ENCODE measurements at places on chromosomes 2 and 18. TPM values are rescaled to one million over a fixed set of nuclear protein-coding genes. Genes with fewer than 3 reads are reported as not detected.

DNA sequence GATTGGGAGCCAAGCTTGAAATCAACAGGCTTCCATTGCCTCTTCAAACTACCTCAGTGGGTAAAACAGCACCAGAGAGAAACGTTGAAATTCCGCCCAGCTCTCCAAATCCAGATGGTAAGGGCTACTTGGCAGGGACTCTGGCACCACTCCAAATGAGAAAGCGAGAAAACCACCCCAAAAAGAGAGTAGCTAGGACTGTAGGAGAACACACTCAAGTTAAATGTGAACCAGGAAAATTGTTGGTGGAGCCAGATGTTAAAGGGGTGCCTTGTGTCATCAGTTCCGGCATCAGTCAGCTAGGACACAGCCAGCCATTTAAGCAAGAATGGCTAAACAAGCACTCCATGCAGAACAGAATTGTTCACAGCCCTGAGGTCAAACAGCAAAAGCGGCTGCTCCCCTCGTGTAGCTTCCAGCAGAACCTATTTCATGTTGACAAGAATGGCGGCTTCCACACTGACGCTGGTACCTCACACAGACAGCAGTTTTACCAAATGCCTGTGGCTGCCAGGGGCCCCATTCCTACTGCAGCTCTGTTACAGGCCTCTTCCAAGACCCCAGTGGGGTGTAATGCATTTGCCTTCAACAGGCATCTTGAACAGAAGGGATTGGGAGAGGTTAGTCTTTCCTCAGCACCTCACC, 167.3 kb downstream of the ASXL3 start:
- DNase-seq, result no peak

GRCh38 chr18:31573051-31573450, 18.6 kb upstream of the TTR start:
- DNase-seq, result no peak

DNA sequence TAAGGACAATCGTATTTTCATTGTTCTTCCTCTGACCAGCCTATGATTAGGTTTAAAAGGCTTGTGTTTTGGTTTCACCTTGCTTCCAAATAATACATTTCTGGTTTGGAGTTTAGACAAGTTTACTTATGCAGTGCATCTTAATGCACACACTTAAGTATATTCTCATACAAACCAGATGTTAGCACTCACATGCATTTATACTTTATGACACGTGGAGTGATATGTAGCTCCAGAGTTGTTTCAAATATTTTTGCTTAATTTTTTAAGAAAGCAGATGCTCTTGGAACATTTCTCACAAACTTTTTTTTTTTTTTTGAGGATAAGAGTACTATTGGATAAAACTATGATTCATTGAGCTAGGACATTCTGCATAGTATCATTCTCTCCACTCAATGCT, 109.9 kb downstream of the PDE1A start:
- DNase-seq, result no peak

GRCh38 chr2:158104903-158105302, 3.2 kb downstream of the UPP2 start:
- no peak for DNase-seq

DNA sequence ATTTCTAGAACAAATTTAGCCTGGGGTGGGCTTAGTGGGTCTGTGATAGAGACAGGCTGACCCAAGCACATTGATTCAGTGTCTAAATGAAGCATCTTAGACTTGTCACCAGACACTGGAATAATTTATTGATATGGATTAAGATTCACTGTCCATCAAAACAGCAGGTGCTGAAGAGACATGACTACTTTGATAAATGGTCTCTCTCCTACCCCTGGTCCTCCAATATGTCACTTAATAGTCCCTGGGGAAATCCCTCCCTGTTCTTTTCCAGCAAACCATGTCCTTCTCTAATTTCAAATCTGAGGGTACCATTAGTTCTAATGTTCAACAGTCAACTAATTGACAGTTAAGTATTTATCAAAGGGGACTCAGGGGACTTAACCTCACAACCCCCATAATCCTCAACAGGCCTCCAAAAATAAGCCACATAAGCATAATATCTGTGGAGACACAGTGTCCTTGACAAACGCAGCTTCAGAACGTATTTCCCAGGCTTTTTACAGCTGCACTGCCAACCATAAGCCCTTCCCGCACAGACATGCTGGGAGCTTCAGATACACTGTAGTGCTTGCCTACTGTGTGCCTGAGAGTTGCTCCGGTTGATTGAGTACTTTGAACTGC, 391.0 kb downstream of the THSD7B start:
- DNase-seq, result no peak

The TRPM8 gene
- not detected for total RNA-seq

The DYNAP gene
- not detected for total RNA-seq

GRCh38 chr2:28664120-28664842, 87.3 kb upstream of the PPP1CB start:
- no peak for DNase-seq

The FARSB gene
- 25.5 TPM for total RNA-seq

DNA sequence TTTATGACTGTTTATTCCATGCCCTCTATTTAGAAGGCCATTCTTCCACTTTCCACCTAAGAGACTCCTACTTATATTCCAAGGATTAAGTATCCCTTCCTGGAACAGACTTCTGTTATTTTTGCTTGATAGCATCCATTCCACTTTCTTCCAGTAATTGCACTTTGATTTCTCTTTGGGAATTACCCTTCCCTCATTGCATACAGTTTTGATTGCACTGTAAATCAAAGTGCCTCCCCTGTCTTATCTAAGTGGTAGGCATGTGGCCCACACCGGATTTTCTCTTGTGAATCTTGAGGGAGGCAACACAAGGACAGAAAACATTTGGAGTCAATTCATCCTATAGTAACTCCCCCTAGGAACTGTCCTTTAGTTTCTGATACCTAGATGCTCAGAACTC, 120.4 kb downstream of the PDE11A start:
- no peak for DNase-seq

GRCh38 chr2:221546505-221547225, 25.4 kb downstream of the EPHA4 start:
- no peak for DNase-seq

GRCh38 chr18:75635096-75635495, 207.6 kb upstream of the SMIM21 start:
- no peak for DNase-seq

The HOXD9 gene
- total RNA-seq, result 6.1 TPM

DNA sequence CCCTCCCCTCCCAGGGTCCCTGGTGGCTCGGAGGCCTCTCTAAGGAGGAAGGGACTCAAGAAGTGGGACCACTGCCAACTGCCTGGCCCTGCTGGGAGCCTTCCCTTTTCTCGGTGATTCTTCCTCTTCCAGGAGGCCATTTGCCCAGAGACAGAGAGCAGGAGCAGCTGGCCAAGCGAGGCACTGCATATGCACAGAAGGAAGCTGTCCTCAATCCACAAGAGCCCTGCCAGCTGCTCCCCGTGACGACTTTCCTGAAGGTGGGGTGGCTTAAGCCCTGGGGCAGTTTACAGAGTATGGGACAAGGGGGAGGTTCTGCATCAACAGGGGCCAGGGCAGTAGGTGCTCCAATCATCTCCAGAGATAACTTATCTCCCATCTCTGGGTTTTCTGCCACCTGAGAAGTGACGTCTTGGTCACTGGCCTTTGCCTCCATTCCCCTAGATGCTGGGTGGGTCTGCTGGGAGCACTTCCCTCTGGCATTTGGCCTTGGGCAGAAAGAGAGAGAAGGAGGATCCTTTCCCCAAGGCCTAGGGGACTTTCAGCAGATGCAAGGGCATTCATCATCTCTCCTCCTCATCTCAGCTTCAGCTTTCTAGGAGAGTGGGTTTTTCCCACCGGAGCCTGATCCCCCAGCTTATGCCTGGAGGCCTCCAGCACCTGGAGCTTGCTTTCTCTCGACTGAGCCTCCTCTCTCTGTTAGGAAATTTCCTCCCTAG, 28.5 kb downstream of the CIB4 start:
- DNase-seq, result peak; percentile 87

The HRH4 gene
- 0.39 TPM for total RNA-seq

DNA sequence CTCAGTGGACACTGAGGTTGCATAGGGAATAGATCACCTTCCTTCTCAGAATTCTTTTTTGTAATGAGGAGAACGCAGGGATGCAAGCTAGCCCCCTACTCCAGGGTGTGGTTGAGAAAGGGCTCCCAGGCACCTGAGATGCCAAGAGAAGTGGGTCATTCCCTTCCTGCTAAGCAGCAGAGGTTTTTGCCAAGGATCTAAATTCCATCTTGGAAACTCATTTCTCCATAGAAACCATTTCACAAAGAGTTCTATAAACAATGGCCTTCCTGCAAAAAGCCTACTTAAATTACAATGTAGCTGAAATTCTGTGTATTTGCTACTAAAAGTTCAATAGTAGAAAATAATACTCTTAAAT, 3.7 kb upstream of the PPP3R1 start:
- DNase-seq, result no peak

The C2orf15 gene
- total RNA-seq, result 0.32 TPM

DNA sequence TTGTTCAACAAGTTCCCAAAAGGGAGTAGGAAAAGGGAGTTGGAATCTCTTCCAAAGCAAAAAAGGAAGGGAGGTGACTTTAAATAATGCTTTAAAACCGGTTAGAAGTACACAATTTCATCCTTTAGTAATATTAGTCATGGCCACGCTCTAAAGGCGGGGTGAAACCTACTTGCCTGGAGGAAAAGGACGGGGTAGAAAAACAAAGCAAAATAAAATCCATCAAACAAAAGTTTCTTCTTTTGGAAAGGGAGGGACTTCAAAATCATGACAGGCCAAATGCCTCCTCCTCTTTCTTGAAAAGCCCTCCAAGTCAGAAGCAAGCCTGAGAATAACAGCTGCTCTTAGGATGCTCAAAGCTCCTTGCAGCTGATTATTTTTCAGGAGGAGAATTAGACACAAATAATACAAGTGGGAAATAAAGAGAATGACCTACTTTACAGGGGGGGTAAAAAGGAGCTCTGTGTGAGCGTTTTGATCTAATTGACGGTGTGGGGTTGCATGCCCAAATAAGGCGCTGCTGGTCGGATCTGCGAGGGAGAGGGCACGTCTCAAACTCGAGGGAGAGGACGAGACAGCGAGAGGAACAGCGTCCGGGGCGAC, 1.8 kb upstream of the NPAS2 start:
- no peak for DNase-seq

GRCh38 chr2:96083064-96083939, 33.1 kb downstream of the ADRA2B start:
- DNase-seq, result peak; percentile 88

The VSNL1 gene
- total RNA-seq, result not detected

- no peak for DNase-seq
Observed at GRCh38 chr2:139480161-139480650, 700.0 kb upstream of the NXPH2 start.

The VIL1 gene
- total RNA-seq, result 0.55 TPM

DNA sequence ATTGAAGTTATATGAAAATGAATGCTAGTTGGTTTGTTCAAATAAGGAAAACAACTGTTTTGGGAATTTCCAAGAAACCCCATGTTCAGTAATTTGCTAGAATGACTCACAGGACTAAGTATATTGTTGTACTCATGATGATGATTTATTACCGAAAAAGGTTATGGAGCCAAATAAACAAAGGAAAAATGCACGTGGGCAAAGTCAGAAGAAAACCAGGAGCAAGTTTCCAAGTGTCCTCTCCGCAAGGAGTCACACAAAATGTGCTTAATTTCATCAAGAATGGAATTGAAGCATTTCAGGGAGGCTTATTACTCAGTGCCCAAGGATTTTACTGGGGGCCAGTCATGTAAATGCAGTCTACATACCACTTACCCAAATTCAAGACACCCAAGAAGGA, 1652.4 kb upstream of the TMEFF2 start:
- DNase-seq, result no peak

DNA sequence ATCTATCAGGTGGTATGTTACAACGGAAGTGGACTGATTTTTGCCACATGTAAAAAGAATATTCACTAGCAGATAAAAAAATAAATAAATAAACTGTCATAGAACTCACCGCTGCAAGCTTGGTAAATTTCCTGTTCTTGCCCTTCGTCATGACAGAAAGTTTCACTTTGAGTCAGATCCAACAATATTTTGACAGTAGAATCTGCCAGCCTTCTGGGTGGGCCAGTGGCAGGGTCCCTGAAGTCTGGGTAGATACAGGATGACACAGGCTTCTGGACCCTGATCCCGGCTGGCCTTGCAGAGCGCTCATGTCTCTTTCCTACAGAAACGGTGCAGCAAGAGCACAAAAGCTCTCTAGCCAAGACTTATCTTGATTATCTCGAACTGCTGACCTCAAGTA, 97.8 kb upstream of the PMAIP1 start:
- DNase-seq, result no peak

DNA sequence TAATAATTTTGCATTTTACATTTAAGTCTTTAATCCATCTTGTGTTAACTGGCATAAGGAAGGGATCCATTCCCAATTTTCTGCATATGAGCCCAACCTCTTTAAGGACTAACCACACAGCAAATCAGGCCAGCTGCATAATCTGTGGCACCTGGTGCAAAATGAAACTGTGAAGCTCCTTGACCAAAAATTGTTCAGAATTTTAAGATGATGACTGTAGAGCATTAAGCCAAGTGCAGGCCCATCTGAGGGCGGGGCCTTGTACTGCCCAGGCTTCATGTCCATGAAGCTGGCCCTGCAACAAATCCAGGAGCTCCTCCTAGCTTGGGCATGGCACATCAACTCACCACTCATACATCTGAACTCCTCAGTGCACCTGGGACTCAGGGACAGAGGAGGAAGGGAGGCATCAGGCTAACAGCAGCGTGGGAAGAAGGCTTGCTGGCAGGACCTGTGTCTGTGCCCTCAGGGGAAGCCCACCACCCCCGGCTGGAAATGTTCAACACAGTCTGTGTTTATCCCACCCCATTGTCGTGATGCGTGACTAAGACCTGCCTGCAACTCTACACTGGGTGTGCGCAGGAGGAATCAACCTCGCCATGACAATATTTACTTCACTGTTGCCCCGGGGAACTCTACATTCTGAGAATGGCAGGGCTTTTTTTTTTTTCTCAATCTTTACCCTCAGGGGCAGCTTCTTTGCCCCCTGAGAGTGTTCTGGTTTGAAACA, 128.9 kb upstream of the SIX2 start:
- no peak for DNase-seq

DNA sequence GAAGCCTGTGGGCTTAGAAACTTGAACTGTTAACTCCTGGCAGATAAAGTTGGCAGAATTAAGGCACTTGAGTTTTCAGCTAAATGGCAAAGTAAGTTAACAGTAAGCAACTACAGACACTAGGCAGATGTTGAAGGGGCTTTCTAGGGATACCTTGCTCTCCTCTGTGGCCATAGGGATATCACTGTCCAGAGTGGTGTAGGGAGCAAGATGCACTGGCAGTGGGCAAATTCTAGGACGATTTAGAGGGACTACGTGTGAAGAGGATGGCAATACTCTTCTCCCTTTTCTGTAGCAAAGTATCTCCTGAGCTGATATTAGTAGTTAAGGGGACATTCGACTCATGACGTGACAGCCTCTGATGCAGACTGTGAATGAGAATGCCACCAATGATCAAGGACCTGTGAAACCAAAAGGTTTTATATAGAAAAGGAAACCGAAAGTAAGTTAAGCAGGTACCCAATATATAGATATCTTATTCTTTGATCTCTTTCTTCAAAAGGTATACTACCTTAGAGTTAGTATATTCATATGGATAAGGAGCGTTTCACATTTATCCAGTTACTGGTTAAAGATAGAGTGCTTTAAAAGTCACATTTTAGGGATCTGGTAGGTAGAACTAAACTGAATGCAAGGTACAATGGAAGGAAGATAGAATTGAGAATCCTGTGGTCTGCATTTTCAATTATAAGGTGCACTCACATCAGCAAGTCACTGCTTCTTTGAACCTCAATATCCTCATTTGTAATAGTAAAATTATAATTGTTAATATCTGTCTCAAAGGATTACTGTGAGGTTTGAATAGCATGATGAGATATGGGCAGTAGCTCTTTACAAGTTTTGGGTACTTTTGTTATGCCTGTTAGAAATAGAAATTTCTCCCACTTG, 106.4 kb downstream of the KCNH7 start:
- no peak for DNase-seq

- DNase-seq, result no peak
Observed at GRCh38 chr2:155663265-155663664, 669.3 kb downstream of the NR4A2 start.
